ENCODE measurements at places on chromosomes 1 and 21. TPM values are rescaled to one million over a fixed set of nuclear protein-coding genes. Genes with fewer than 3 reads are reported as not detected.

- no peak for DNase-seq
Measured at GRCh38 chr1:241336335-241336734, 20.7 kb downstream of the RGS7 start.

GRCh38 chr1:244241438-244241837 lies 190.4 kb downstream of the ZBTB18 start:
- no peak for DNase-seq

- DNase-seq: no peak
Measured at GRCh38 chr1:57986432-57986831, 560.1 kb downstream of the OMA1 start.

- no peak for DNase-seq
Measured at GRCh38 chr1:68116643-68117235, 66.3 kb upstream of the DIRAS3 start.

- no peak for DNase-seq
Measured at GRCh38 chr1:40308036-40308727, 8.9 kb downstream of the COL9A2 start.

DNA sequence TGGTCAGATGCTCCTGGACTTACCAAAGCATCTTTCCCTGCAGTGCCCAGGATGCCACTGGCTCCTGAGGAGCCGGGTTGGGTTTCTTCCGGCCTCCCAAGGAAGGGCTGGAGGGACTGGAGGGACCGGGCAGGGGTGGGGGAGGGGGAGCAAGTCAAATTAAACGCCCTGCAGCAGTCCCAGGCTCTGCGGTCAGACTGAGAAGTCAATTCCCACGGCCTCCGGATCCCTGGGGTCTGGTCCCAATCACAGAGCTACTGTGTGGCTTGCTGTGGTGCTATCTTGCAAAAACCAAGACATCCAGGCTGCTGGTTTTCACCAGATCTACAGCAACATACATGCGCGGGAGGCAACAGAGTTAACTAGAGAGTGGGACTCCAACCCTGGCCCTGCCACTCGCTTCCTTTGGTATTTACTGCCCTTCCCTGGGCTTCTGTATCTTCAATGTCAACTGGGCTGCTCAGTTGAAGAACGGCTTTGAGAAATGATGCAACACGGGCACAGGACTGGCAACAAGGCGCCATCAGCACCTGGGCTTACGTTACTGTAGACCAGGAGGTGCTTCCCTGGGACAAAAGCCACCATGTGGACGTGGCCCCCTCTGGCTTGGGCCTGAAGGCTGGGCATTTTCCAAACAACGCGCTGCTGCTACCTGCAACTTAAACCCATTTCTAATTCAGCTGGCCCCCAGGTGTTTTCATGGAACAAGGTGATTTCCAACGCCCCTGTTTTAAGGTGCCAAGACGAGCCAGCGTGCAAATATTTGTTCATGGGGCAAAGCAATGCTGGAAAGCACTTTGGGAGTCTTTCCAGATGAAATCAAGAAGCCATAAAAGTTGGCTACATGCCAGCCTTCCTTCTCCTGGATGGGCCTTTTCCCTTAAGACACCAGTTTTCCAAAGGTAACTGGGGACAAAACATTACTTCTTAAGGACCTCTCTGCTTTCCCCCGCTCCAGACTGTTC lies 11.5 kb downstream of the RCC2 start:
- no peak for DNase-seq

- DNase-seq: no peak
Measured at GRCh38 chr1:118097622-118098348, 87.2 kb downstream of the SPAG17 start.

DNA sequence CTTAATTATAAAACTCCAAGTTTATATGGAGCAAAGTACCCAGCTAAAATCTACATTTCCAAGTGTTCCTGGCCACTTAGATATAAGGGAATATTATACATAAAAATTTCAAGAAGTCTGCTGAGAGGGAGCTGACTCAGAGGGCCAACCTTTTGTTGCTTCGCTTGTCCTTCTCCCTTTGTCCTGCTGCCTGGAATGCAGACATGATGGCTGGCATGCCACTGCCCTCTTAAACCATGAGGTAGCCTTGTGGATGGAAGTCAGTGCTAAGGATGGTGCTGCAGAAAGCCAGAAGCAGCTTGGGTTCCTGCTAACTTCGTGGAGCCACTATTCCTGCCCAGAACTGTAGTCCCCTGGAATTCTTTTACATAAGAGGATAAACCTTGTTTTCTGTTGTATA lies 38.9 kb upstream of the SRP9 start:
- no peak for DNase-seq

Gene ZNF593OS
- total RNA-seq: not detected

Gene ELAPOR1
- 1.3 TPM for total RNA-seq

Gene FAM72B
- total RNA-seq: 0.54 TPM

Gene ADAMTSL4
- total RNA-seq: 20.0 TPM

Gene FCRLB
- total RNA-seq: 2.3 TPM
